ENCODE measurements at places on chromosomes 5 and 9.

DNA sequence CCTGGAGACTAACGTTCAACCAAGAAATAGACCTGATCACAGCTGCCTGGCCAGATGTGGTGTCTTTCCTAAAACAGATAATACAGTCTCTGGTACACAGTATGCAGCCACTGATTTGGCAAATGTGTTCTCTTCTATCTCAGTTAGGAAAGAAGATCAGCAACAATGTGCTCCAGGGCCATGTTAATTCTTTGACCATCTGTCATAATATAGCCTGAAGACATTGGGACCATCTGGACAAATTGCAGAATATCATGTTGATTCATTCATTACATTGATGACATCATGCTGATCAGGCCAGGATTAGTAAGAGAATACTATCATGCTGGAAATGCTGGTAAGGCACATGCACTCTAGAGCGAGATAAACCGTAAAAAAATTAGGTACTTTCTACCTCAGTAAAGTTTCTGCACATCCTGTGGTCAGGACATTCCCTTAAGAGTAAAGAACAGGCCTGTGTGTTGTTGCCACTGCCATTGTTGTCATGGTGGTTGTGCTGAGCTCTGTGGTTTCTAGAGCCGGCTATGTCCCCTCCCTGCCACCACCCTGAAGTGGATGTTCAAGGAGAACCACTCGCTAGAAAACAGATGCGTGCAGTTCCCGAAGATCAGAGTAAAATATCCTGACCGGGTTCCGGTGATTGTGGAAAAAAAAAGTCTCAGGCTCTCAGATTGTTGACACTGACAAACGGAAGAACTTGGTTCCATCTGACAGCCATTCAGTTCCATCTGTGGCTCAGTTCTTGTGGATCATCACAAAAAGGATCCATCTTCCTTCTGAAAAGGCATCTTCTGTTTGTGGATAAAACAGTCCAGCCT, 6.4 kb upstream of the JMY start:
- DNase-seq = peak; percentile 42

- no peak for DNase-seq
Measured at GRCh38 chr5:160843240-160843639, 8.8 kb downstream of the ATP10B start.

DNA sequence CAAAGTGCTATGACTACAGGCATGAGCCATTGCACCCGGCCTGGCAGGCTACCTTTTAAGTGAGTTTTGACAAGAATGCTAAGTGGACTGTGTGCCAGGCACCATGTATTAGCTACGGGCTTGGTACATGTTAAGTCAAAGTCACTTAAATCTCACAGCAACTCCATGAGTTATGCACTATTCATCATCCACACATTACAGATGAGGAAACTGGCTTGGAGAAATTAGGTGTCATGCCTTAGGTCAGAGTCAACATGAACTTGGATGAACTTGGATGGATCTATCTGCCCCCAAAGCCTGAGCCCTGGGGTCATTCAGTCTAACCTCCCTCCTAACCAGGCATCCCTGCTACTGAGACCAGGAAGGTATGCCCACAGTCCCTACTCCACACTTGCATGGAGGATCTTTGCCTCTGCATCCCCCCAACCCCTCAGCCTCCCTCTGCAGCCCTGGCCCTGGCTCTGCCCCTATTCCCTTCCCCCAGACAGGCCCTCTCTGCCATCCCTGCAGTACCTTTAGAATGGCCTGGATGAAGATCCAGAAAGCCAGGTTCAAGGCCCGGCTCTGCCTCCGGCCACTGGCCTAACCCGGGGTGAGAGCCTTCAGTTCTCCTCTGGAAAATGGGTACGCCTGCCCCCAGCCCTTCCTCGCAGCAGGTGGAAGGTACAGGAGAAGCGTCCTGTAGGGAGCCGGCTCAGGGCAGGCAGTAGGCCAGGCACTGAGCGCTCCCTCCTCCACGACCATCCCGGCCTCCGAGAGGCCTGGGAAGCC, 685 bp upstream of the ADGRD2 start:
- no peak for DNase-seq

DNA sequence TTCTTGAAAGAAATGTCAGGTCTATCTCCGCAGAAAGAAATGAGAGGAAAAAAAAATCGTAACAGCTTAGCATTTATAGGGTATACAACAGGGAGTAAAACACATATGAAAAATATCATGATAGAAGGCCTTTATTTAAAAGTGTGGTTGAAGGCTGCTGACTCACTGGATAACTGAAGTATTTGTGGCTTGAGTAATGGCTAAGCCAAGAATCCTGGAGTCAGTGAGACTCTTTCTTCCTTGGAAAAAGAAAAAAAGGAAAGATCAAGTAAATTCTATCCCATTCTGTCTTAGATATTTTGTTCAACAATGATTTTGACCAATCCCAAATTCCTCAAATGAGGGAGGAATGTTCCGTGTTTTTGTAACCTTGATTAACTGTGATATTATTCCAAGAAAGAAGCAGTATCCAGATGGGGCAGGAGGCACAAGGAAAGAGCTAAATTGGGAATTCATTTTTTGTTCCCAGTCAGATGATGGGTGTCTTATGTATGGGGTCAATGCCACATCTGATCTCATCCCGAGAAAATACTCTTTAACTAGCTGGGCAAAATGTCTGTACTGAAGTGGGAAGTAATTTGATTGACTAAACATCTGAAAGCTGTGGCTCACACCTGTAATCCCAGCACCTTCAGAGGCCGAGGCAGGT, 64.3 kb upstream of the MYO10 start:
- peak; percentile 45 for DNase-seq

GRCh38 chr5:57581222-57581621, 98.6 kb upstream of the ACTBL2 start:
- no peak for DNase-seq

- DNase-seq = no peak
Measured at GRCh38 chr5:170330568-170331054, 33.0 kb upstream of the LCP2 start.

DNA sequence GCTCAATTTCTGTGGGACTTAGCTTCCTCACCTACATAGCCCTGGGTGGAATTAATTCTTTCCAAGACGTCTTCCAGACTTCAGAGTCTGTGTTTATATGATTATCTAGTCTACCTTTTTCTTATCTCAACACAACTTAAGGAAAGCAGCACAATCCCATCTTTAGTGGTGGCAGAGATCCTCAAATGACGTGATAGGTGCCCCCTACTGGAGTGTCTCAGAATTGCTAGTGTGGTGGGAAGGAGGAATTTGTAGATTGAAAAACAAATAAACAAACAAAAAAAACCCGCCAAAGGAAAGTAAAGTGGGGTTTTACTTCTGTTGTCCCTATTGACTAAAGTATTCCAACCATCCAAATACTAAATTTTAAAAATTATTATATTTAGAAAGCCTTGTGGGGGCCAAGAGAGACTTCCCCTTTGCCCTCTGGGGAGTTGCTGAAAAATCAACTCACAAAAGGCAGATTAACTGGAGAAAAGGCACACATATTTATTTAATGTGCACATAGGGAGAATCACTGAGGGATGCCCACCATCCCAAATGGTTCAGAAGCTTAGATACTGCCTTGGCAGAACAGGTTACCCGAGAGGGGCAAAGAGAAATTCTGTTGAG, 283.3 kb downstream of the TMEM167A start:
- no peak for DNase-seq

- DNase-seq = peak; percentile 28
Measured at GRCh38 chr9:11103525-11103924, 490.7 kb upstream of the PTPRD start.

GRCh38 chr9:130740218-130741023, 46.8 kb downstream of the EXOSC2 start:
- DNase-seq = no peak

GRCh38 chr5:30802961-30803705, 390.4 kb upstream of the CDH6 start:
- DNase-seq = no peak

GRCh38 chr5:150036513-150036912, 36.0 kb downstream of the HMGXB3 start:
- DNase-seq = peak; percentile 5

DNA sequence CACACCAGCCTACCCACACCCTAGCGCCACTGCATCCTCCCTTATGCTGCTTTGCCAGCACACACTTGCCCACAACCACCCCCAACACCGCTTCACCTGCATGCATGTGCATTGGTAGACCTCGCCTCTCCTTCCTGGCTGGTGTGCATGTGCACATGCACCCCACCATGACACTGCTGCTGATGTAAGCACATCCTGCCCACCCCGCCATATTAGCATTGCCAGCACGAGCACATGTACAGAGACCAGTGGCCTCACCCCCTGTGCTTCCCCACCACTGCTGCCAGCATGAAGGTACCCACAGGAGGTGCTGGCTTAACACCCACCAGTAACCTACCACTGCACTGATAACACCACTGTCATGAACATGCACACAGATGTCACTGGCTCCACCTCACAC, 218.2 kb downstream of the SLCO4C1 start:
- DNase-seq = no peak

DNA sequence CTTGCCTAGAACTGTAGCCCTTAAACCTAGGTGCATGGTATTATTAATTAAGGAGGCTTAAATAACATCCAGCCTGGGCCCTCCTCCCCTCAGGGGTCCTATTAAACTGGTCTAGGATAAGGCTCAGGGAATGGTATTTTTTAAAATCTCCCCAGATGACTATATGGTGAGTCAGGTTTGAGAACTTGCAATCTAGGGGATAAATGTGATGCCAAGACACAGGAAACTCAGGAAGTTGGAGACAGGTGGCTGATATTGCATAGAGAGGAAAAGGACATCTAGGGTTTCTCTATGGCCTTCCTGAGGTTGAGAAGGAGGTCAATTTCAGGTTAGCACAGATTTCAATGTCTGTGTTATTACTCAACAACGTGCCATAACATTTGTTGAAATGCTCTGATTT, 581.0 kb downstream of the TLE1 start:
- DNase-seq = no peak

GRCh38 chr9:127424676-127424999, 456 bp downstream of the ZNF79 start:
- DNase-seq = no peak

- no peak for DNase-seq
Measured at GRCh38 chr5:176619569-176620332, 9.8 kb upstream of the GPRIN1 start.

GRCh38 chr9:3348169-3348568, 177.6 kb downstream of the RFX3 start:
- DNase-seq = no peak

- peak; percentile 65 for DNase-seq
Measured at GRCh38 chr9:18726546-18726945, 252.6 kb downstream of the ADAMTSL1 start.

DNA sequence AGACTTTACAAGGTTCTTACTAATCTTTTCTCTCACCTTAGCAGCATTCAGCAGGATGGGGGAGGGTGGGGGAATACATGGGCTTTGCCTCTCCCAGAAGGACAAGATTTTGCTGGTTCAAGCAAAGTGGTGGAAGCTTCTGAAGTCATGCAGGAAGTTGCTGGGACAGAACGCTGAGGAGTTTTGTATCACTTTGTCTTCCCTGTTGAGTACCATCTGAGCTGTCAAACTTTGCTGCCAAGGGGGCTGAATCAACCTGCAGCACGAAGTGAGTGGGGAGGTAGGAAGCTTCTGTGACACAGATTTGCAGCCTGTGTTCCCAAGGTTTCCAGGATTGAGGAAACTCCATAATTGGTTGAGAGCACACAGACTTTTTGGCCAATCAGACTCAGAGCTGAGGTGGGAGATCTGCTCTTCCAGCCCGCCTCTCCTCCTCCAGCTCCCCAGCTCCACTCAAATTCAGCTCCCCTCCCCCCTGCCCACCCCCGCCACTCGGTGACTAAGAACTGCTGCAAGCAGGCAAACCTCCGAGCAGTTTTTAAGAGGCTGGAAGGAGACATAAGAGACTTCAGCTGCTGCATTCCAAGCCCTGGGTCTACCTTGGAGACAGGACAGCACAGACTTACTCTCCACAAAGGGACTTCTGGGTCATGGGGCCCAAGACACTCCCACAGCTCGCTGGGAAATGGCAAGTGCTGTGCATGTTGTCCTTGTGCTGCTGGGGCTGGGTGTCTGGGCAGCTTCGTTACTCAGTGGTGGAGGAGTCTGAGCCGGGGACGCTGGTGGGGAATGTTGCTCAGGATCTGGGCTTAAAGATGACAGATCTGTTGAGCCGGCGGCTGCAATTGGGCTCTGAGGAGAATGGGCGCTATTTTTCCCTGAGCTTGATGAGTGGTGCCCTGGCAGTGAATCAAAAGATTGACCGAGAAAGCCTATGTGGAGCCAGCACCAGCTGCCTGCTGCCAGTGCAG, at the start of gene PCDHGC5:
Gene PCDHGC5 (plus strand): TSS at position 491 of the 971 bp plus-strand sequence. CDS start 160 bp downstream, at position 651.
- no peak for DNase-seq

- DNase-seq = no peak
Measured at GRCh38 chr5:131783357-131783756, 13.5 kb downstream of the FNIP1 start.

Measured in eye (tissue), 1 donor.